ENCODE measurements at places on chromosomes 12 and 14.

GRCh38 chr14:23376482-23377197, at the start of gene CMTM5:
Gene CMTM5, plus strand, starts transcription at chr14:23377046. Its CDS starts 206 bp downstream, at chr14:23377252.
- no peak for DNase-seq

GRCh38 chr12:124910561-124911478, 3.6 kb downstream of the UBC start:
- DNase-seq: no peak

- no peak for DNase-seq
Observed at GRCh38 chr12:30989754-30990153, 63.2 kb downstream of the TSPAN11 start.

DNA sequence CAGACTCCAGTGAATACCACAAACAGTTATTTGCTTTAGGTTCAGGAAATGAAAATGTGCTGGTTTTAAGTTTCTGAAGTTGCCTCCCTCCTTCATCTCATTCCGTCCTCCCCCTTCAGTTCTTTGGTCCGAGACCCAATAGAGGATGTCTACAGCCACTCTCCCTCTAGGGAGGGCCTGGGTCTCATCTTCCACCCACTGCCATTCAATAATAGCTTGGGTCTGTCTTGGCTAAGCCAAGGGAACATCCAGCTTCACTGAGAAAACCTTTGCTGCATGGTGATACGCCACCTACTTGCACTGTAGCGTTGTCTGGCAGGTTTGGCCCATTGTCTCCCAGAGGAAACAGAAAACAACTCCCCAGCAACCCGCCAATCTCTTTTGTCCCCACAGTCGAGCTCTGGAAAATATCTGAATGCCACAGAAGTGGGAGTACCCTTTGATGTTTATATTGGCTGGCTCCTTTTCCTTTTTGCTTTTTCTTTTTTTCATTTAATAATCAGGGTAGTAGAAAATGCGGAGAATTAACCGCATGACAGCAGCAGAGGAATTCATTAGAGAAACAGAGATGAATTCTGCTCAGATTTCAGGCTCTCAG, 380.1 kb downstream of the RAD51B start:
- DNase-seq: no peak

- DNase-seq: no peak
Observed at GRCh38 chr12:22874151-22874550, 249.2 kb downstream of the ETNK1 start.

GRCh38 chr12:129489100-129489676, 414.6 kb downstream of the TMEM132D start:
- no peak for DNase-seq

- DNase-seq: no peak
Observed at GRCh38 chr12:75908961-75909605, 122.5 kb downstream of the PHLDA1 start.

GRCh38 chr12:56634242-56634836, 4.2 kb upstream of the BAZ2A start:
- DNase-seq: peak; percentile 11

DNA sequence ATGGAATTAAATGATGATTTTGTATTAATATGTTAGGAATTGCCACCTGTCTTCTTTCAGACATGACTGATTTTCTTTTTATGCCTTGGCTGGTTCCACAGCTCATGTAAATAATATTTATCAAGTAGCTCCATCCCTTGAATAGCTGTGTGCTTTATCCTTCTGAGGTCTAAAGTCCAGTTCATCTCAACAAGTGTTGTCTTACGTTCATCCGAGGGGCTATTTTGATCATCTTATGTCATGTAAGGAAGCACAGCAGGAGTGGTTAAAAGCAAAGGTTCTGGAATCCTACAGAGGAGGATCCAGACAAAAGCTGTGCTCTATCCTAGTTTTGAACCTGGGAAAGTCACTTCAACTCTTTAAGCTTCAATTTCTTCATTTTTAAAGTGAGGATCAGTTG, 123.7 kb upstream of the ATP2B1 start:
- no peak for DNase-seq

DNA sequence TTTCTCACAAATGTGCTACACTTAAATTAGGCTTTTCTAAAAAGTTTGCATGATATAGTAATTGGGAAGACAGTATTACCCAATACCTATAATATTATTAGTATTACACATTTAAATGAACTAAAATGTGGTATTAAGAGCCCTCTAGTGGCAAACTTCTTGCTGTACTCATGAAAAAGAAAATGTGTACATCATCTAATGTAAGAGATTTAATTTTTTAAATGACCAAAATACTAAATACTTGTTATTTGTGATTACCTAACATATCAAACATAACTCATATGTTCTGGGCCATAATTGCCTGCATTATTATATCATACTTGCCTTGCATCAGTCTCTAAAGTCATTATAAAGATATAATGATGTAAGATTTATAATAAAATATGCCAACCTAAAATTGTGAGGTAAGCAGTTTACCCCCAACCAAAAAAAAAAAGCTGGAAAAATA, 64.2 kb downstream of the DNAI7 start:
- DNase-seq: no peak

GRCh38 chr14:83019744-83020414, 1486.2 kb upstream of the SEL1L start:
- no peak for DNase-seq

DNA sequence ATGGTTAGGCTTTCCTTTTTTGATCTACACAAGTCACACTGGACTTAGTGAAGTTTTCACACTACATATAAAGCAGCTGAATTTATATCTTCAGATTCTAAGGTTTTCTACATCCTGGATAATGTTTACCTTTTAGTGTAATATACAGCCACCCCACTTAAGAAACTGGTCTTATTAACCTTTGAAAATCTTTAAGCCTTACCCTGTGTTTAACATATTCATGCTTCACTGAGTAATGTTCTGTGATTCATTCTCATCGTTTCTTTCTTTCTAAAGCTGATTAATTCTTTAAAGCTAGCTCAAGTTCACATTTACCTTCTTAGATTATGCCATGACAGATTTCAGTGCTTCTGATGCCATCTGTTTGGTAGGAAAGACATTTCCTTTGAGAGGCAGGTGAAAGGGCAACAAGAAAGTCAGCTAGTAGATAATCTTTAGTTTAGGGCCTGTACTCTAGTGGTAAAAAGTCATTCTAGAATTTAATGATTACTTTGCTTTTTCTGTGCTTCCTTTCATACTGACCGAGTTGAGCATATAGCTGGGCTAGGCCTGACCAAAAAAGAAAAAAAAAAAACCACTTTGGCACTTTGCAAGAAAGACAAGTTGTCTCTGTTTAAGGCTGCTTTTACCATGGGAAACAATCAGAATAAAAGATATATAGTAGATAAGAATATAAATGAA, 690.9 kb upstream of the FBXO33 start:
- DNase-seq: no peak

GRCh38 chr14:31702130-31702529, 140.9 kb downstream of the NUBPL start:
- DNase-seq: no peak

DNA sequence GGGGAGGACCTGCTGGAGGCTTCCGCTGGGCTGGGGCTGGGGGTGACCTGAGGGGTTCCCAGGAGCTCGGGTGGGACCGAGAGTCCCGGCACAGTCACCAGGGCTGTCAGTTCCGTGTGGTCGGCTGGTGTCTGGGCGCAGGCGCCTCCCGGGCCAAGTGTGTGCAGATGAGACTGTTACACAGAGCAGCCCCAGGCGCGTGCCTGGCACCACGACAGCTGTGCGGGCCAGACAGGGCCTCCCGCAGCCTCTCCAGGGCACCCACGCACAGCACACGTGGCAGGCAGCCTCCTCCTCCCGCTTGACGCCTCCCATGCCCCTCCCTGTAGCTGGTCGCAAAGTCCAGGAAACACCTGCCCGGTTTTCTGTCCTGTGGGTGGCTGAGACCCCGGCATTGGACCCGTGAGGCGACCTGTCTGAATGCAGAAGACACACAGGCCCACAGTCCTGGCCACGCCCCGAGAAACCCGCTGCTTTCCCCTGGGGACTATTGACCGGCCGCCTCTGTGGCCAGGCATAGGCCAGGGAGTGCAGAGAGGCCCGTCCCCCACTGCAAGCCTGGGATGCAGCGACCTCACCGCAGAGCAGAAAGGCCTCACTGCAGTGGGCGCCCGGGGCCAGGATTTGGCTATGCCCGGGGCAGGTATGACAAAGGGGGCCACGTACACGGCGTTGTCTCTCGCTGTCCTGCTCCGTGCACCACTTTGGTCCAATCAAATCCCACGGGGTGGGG, 12.1 kb upstream of the GALNT9 start:
- no peak for DNase-seq

GRCh38 chr14:55353686-55354467, 57.8 kb downstream of the ATG14 start:
- no peak for DNase-seq

DNA sequence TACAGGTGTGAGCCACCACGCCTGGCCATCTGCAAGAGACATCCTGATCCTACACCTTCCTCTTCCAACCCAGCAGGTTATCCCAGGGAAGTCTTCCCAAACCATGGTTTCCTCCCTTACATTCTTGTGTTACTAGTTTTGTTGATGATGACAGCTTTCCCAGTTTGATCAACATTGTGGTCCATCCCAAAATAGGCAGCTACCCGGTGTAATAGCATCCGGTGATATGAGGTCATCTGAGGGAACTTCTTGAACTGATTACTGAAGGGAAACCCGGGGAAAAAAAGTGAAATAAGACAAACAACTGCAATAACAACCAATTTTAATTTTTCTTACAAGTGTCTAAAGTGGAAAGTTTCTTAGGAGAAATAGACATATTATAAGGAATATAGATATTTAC, 45.3 kb upstream of the STAC3 start:
- DNase-seq: no peak

DNA sequence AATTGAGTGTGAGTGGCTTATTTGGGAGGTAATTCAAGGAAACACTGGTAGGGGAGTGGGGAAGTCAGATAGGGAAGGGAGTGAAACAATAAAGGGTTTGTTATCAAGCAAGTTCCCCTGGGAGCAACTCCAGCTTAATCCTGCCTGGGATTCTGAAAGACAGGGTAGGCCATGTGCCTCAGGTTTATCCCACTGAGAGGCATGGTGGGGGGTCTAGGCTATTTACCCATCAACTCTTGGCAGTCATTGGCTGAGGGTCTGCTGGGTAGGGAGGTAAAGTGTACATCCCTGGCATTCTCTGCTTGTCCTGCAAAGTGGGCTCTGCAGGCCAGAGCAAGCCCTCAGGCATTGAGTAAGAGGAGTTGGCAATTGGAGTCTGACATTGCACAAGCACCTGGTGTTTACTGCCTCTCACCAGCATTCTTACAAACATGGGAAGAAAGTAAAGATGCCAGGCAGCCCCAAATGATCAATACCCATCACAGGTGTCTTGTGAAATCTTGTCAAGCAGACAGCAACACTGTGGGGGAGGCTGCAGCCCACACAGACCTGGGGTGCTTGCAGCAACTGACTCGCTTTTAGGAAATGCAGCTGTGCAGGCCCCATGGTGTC, 169.3 kb downstream of the KTN1 start:
- no peak for DNase-seq

GRCh38 chr12:116382686-116383530, 105.4 kb upstream of the MED13L start:
- no peak for DNase-seq

DNA sequence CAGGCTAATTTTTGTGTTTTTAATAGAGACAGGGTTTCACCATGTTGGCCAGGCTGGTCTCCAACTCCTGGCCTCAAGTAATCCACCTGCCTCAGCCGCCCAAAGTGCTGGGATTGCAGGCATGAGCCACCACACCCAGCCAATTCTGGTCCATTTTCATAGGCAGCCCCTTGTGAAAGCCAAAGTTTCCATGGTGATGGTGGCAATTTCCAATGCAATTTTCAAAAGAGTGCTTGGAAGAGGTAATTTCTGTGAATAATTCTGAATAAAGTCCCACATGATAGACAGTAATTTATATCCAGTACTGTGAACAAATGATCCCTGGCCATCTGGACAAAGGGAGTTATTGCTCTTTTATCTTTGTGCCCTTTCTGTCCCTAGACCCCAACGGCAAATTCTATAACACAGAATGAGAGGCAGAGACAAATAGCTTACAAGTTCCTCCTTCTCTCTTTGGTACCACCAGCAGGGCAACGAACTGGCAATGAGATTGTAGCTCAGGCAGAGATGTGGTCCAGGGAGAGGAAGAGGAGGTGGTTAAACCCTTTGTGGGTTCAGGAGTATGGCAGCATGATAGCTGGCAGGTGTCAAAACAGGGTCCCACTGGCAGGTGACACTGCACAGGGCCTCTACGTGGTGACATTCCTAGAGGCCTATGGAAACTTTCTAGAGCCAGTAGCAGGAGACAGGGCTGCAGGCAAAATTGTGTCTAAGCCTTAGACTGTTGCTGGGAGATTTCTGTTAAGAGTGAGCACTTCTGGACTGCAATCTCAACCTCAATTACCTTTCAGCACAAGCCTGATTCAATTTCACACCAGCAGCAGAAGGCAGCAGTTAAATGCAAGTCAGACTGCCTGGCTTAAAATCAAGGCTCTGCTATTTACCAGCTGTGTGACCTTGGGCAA, 46.5 kb downstream of the NT5DC3 start:
- no peak for DNase-seq

- DNase-seq: no peak
Observed at GRCh38 chr12:60832290-60832689, 1236.5 kb downstream of the SLC16A7 start.

GRCh38 chr12:67761566-67761965, 113.0 kb downstream of the DYRK2 start:
- DNase-seq: no peak

DNA sequence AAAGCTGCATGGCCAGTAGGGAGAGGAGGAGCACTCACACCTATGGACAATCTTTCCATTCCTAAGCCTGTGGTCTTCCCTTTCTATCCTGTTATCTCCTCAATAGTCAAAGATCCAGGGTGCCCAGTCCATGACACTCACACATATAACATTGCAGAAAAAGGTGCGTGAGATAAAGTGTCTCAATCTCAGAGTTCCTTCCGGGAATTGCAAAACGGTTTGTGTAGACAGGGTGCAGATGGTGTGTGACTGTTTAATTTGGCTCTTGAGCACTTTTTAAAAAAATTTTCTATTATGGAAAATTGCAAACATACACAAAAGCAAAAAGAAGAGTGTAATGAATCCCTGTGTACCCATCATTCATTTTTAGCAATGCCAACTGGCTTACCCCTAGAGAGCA, 1493.6 kb downstream of the AACS start:
- no peak for DNase-seq

DNA sequence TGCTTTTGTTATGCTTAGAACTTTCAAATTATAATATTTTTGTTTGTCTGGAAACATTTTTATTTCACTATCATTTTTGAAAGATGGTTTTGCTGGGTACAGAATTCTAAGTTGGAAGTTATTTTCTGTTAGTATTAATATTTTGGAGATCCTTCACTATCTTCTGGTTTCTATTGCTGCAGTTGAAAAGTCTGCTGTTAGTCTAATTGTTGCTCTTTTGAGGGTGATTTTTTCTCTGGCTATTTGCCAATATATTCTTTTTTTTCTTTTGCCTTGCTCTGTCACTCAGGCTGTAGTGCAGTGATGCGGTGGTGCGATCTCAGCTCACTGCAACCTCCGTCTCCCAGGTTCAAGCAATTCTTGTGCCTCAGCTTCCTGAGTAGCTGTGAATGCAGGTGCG, 28.2 kb upstream of the ARID2 start:
- no peak for DNase-seq
